ENCODE measurements at places on chromosomes 6 and 20.

GRCh38 chr6:90347411-90347851 is 50.8 kb upstream of the BACH2 start:
- DNase-seq, result no peak

DNA sequence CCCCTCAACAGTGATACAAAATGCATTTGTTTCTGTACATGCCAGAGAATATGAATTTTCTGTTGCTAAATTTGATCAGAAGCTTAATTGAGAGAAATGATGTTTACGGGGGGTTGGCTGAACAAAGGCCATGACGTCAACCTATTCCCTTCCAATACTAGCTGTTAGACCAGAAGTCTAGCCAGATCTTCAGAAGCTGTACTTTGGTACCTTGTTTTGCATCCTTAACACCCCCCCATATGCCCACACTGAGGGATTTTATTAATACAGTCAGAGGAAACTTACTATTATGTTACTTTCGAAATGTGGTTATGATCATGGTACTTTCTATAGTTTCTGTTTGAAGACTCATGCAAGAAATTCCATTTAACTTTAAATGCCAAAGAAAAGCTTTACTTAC is 3.1 kb downstream of the NCOA7 start:
- no peak for DNase-seq

DNA sequence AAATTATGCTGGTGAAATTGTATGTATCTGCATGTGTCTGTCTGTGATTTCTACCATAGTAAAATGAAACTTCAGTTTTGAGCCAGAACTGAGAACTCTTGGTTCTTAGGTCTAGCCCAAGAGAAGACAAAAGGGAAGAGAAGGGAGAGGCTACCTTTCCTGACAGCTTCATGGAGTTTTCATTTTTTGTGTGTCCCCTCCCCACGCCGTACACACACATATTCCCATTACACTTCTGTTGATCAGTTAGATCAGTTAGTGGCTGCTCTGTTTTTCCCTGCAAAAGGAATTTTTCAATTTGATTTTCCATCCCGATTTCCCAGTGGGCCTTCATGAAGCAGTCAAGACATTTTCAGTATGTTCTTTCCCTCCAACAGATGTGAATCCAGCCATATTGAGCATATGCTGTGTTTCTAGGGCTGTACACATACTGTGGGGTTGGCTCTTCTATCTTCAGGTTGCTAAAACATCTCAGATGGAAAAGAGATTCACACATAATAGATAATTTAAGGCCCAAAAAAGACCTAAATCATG is 52.5 kb downstream of the HIVEP1 start:
- no peak for DNase-seq

- DNase-seq, result no peak
These were observed 123.9 kb upstream of the SASH1 start for GRCh38 chr6:148218542-148219258.

- DNase-seq, result no peak
These were observed 32.4 kb upstream of the TIAM2 start for GRCh38 chr6:154962753-154963152.

DNA sequence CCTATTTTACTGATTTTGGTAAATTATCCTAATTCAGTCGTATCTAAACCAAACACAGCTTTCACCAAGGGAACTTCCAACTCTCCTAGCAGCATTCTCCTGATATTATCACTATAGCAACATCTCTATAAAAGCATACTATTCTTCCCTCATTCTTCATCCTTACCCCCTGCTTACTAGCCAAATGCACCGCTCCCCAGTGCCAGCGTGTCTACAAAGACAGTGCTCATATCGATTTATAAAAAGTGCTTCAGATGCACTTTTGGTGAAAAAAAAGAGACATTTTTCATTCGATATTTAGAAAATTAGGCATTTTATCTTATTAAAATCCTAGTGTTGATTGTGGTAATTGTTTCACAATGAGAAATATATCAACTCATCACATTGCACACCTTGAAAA is 74.0 kb downstream of the SYNE1 start:
- no peak for DNase-seq

DNA sequence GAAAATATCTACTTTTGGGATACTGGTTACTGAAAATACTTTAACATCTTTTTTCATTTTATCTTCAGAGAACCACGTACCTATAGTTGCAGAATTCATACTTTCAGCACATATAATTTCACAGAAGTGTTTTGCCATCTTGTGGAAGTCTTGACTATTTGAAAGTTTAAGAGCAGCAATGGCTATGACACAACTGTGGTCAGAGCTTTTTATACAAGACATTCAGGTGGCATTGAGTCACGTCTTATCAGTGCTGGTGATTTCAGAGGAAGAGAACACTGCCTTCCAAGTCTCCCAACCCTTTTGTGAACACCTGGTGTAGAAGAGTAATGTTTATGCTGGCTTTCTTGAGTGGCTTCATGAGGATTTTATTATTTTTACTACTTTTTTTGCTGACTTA is 171.6 kb downstream of the ARID1B start:
- no peak for DNase-seq
